ENCODE measurements at places on chromosomes 16 and 17.

- peak; percentile 9 for DNase-seq
Measured at GRCh38 chr16:3266873-3267537, 10.6 kb upstream of the MEFV start.

DNA sequence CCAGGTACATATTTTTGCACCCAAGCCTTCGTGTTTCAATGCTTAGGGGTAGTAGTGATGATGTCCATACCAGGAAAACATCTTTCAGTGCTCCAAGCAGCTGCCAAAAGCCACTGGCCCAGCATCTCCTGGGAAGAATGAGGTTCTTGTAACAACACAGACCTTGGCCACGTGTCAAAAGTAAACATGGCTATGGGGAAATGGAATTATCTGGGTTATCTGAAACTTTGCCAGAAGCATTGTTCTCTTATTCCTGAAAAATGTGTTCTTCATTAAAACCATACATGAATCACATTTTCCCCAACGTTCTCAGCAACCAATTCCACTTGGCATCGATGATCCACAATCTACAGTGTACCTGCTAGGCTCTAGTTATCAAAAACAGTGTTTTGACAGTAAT lies 524.2 kb upstream of the EEF2KMT start:
- DNase-seq = no peak

- DNase-seq = no peak
Measured at GRCh38 chr17:9101356-9101755, 80.0 kb downstream of the NTN1 start.

DNA sequence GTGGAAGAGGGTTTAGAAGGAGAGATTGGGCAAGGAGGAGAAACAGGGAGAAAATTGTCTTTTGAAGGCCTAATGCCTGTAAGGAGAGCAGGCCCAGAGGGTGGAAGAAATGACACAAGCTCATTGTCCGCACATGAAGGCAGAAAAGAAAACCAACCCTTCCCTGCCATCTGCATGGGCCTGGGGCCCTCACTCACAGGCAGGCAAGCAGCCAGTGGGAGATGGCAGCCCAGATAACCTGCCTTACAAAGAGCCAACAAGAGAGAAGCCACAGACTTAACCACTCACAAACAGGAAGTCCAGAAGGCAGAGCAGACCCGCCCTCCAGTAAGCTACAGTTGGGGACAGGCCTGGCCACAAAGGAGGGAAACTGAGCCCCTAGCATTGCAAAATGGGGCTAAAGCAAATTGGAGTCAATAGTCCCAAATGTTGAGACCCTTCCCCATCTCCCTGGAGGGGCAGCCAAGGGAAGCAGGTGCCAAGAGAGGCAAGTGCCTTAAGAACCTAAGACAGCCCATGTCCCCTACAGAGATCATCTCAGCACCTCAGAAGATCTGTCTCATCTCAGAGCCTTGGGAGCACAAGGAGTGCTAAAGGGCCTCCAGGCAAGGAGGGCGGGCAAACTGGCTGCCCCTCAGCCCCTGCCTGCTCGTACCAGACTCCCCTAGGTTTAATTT lies 7.3 kb upstream of the TSPOAP1 start:
- DNase-seq = peak; percentile 75

- no peak for DNase-seq
Measured at GRCh38 chr17:30267625-30268024, 24.1 kb downstream of the BLMH start.

- DNase-seq = no peak
Measured at GRCh38 chr17:62689441-62690167, 62.1 kb downstream of the MRC2 start.

GRCh38 chr17:39080421-39081078 lies 70.9 kb downstream of the PLXDC1 start:
- DNase-seq = no peak

GRCh38 chr17:78599419-78599818 lies 22.2 kb upstream of the DNAH17 start:
- no peak for DNase-seq

GRCh38 chr16:68146585-68146984 lies 61.4 kb downstream of the NFATC3 start:
- DNase-seq = no peak

- DNase-seq = no peak
Measured at GRCh38 chr17:32806646-32807045, 70.3 kb downstream of the MYO1D start.

- DNase-seq = no peak
Measured at GRCh38 chr17:75447951-75448856, 8.2 kb upstream of the TMEM94 start.

GRCh38 chr17:80032614-80033171 lies 3.0 kb downstream of the TBC1D16 start:
- DNase-seq = no peak

DNA sequence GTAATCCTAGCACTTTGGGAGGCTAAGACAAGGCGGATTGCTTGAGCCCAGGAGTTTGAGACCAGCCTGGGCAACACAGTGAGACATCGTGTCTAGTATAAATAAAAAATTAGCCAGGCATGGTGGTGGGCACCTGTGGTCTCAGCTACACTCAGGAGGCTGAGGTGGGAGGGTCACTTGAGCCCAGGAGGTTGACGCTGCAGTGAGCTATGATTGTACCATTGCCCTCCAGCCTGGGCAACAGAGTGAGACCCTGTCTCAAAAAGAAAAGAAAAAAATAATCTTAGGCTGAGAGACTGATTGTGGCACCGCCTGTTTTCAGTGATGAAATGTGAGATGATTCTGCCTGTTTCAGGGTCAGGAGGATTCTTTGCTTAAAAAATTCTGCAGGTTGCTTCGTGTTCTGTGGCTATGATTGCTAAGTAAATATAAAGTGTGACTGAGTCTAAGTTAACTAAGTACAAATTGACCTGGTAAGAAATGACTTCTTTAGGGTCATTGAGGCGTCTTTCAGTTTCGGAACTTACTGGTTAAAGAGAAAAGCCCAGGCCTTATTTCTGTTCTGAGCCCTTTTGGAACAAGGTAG lies 128.3 kb downstream of the SOCS1 start:
- DNase-seq = no peak
